Stimulated activated CD8-positive, alpha-beta memory T cell treated with anti-CD3 and anti-CD28 coated beads, Interleukin-12 subunit alpha, Interleukin-12 subunit beta, amount 100 ng/mL, for 4 hours (primary cell): ENCODE measurements at places on chromosomes 2 and 18.
A peak's percentile ranks its signal among the peaks of the same experiment; 100 is the strongest.

DNA sequence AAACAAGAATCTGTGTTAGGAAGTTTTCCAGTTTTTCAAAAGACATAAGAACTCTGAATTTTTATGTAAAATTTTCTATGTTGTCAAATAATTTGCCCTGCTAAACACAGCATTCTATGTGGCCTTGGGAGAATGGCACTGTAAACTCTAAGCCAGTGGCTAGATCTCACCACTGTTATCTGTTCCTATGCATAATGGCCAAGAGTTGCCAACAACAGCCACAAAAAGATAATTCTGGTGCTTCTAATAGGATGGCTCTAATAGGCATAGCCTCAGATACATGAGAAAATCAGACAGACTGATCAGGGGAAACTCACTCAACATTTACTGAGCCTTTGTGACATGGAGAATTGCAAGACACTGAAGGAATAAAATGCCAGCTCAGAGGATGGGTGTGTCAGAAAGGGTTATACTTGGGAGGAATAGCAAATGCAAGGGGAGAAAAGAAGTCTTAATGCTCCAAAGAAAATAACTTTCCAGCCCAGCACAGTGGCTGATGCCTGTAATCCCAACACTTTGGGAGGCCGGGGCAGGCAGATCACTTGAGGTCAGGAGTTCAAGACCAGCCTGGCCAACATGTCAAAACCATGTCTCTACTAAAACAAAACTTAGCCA, 63.7 kb downstream of the COBLL1 start:
- no peak for DNase-seq

DNA sequence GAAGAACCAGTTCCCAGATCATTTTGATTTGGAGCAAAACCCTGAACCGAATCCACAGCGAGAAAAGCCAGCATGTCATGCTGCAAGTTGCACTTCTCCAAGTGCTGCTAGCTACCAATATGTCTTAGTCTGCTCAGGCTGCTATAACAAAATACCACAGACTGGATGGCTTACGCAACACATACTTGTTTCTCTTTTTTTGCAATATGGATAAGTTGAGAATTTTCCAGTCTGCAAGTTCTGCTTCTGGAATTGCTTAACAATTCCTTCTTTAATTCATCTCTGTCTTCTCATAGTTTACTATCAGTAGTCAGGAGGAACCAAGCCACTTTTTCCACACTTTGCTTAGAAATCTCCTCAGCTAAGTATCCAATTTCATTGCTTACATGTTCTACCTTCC, 105.9 kb upstream of the RBBP8 start:
- no peak for DNase-seq

DNA sequence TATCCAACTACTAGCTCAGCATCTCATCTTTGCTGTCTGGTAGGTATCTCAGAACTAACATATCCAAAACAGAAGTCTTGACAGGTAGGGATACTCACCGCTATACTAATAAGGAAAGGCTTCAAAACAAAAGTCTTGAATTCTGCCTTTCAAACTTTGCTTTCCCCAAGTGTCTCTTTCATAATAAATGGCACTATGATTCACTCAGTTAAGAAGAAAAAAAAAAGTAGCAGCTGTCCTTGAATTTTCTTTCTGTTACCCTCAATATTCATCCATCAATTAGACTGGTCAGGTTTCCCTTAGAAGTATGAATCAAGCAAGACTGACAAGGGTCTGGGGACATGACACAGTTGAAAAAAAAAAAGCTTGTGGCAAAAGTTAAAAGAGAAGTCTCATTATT, 175.1 kb downstream of the GULP1 start:
- no peak for DNase-seq

- no peak for DNase-seq
Observed at GRCh38 chr2:62478093-62478580, 27.9 kb downstream of the TMEM17 start.

GRCh38 chr2:158923180-158923594, 45.3 kb upstream of the TANC1 start:
- DNase-seq = no peak

GRCh38 chr2:68918497-68918896, 34.2 kb downstream of the GKN2 start:
- DNase-seq = no peak

GRCh38 chr2:143229411-143229810, 100.2 kb downstream of the ARHGAP15 start:
- no peak for DNase-seq

DNA sequence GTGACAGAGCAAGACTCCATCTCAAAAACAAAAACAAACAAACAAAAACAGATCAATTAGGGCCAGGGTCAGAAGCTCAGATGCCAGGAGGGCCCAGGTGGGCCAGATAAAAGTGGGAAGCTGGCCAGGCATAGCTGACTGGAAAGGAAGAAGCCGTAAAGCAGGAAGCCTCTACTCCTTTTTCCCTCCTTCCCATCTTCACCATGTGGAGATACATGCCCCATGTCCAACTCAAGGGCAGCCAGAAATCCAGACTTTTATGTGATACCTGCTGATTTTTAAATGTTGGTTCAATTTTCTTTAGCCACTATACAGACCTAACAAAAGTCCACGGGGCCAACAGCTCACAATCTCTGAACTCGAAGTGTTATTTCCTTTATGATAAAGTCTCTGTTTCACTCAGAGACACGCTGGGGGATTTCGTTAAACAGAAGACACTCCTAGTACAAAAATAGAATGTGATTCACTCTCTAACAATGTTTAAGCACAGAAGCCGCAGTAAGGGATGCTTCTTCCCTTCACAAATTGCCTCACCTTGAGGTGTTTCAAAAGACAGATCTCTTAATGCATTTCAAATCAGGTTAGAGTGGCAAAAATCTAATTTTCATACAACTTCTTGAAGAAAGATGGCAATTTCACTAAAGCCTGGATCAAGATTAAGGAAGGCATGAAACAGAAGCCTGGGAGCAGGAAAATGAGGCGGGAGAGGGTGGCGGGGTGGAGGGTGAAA, 14.0 kb downstream of the TMEM247 start:
- no peak for DNase-seq

- no peak for DNase-seq
Observed at GRCh38 chr18:47870605-47871004, 59.9 kb downstream of the SMAD2 start.

DNA sequence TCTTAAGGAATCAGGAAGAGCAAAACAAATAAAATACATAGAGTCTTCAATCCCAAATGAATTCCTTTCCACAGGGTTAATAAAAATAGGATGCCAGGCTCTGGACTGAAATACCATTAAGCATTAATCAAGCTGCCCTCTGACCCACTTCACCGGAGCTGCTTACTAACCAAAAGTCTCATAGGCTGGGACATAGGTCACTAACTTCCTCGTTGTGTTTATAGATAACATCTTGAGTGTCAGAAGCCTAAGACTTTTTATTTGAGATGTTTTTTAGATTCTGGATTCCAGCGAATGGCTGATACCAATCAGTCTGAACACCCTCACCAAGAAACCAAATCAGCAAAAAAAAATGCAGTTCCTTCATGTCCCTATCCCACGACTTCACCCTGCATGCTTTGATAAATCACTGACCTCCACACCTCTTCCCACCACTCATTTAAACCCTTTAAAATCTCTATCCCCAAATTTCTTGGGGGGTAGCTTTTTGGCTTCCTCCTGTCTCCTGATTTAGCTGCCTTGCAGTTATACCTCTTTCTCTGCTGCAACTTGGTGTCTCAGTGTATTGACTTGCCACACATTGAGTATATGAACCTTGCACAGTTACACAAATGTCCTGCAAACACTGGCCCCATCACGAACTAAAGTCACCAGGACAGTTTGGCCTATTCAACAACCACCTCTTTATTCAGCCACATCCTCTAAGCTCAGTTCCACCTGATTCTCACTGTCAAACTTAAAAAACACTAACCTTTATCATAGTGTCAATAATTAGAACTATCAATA, 399.3 kb downstream of the METTL4 start:
- no peak for DNase-seq

GRCh38 chr18:64678048-64678447, 529.2 kb upstream of the LINC00305 start:
- DNase-seq = no peak

- no peak for DNase-seq
Observed at GRCh38 chr18:23966909-23967308, 47.6 kb upstream of the TTC39C start.

GRCh38 chr18:57913686-57914085, 110.6 kb upstream of the ATP8B1 start:
- no peak for DNase-seq

DNA sequence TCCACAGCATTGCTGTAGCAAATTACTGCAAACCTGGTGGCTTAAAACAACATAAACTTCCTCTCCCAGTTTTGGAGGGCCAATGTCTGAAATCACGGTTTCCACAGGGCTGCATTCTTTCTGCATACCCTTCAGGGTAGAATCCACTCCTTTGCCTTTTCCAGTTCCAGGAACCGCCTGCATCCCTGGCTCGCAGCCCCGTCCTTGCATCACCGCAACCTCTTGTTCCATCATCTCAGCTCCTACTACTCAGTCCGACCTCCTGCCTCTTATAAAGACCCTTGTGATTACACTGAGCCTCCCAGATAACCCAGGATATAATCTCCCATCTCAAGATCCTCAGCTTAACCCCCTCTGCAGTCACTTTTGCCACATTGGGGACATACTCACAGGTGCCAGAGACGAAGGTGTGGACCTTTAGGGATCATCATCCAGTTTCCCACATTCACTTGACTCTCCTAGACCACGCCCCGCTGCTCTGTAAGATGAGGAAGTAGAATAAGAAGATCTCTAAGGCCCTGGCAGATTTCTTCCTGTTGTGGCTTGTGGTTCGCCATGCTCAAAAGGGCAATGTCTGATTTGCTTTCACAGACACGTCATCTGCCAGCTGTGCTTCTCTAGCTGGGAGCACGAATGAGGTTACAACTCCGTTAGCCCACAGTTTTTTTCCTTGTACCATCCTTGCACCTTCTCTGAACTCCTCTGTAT, 103.6 kb upstream of the AGAP1 start:
- DNase-seq = peak; percentile 3

GRCh38 chr2:151767536-151767935, 33.3 kb upstream of the NEB start:
- no peak for DNase-seq

DNA sequence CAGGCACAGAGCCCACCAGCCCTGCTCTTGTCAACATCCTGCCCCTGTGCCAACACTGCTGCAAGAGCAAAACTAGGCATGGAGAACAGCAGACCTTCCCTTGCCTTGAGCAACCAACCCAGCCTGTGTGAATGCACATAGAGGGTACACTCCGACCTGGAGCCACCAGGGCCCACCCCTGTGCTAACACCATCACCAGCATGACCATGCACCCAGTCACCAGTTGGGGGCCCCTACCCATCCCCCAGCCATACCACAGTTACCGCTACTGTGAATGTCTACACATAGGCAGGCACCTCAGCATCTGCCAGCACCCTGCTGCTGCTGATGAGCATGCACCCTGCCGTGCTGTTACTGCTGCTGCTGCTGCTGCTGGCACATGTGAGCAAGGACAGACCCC, 301.9 kb upstream of the ST6GAL2 start:
- no peak for DNase-seq

GRCh38 chr2:82790206-82791021, 1668.7 kb downstream of the SUCLG1 start:
- DNase-seq = no peak

- DNase-seq = no peak
Observed at GRCh38 chr2:159175182-159175581, 111.3 kb downstream of the WDSUB1 start.

DNA sequence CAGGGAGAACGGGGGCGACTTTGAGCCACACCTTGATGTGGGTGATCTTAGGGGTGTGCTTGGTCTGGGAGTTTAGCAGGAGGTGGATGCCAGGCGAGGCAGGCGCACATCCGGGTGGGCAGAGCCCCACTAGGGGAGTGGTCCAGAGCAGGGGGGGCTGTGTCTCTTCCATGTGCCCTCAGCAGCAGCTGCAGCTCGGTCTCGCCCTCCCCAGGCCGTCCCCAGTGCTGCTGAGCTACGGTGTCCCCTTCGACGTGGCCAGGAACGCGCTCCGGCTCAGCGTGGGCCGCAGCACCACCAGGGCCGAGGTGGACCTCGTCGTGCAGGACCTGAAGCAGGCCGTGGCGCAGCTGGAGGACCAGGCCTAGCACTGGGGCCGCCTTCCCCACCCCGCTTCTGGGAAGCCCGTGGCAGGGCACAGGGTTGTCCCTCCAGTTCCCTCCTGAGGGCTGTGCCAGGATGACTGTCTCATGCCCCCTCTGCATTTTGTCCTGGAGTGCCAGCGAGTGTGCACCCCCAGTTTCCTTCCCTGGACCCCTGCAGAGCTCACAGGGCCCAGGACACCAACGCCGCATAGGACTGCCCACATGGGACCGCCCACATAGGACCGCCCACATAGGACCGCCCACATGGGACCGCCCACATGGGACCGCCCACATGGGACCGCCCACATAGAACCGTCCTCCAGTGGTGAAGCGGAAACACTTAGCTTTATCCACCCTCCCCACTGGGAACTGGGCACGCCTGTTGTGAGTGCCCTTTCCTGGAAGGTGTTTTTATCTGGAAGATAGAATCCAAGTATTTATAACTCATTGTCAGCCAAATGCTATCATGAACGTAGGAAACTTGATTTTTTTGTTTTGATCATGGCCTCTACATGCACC, 1.9 kb upstream of the ESPNL start:
- no peak for DNase-seq

DNA sequence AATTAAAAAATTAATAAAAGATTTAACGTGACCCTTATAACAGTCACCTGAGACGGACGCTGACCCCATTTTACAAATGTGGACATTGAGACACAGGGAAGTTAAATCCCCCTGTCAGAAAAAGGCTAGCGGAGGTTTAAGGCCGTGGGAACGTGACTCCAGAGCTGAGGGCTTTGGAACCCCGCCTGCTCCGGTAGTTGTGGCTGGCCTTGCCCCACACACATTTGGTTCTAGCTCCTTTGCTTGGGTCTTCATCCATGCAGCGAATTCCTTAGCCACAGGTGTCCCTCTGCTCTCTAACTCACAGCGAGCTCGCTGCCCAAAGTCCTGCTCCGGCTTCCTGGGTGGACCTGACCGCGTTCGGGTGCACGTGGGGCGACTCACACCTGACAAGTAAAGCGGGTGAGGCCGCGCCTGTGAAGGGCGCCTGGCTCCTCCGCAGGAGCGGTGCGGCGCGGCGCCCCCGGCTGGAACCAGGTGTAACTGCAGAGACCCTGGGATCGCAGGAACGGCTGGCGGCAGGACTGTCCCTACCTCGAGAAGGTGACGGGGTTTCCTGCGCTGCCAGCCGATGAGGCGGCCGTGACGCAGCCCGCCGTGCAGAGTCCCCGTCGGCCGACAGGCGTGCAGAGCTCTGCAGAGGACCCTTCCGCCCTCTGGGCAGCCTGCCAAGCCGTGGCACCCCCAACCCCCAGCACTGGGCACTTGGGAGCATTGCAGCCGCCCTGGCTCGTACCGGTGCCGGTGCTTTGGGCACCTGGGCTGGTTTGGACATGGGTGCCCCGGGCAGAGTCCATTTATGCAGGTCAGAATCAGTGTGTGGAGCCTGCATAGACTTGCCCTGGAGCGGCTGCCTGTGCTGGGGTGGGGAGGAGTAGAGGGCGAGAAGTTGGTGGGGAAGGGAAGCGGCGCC, 2.4 kb upstream of the PROC start:
- DNase-seq = peak; percentile 73

DNA sequence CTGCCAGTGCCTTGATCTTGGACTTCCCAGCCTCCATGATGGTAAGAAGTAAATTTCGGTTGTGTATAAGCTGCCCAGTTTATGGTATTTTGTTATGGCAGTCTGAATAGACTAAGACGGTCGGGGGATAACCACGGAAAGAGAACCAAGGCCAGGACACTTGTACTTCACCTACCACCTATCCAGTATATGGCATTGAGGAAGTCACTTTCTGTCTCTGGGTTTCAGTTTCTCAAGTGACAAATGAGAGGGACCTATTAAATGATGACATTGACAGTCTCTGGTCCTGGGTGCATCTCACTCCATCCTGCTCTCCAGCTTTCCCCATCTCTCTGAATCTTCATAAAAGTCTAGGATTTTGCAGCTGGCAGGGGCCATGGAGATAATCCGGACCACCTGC, 183.8 kb upstream of the MSH6 start:
- DNase-seq = no peak
